ENCODE measurements at places on chromosomes 13 and 19.

- DNase-seq = no peak
Observed at GRCh38 chr13:94557684-94558235, 38.2 kb downstream of the TGDS start.

DNA sequence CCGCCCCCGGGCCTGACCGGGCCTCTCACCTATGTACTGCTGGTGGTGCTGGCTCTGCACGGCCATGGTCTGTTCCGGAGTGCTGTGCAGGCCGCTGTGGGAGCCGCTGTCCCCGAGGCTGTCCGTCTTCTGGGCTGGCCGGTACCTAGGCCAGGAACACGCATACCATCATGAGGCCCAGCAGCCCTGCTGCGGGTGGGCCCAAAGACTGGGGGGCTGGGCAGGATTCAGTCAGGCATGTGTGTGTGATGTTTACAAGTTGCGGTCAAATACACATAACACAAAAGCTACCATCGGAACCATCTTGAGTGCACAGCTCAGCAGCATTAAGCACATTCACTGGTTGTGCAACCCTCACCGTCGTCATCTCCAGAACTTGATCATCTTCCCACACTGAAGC, 32.2 kb upstream of the RANBP3 start:
- no peak for DNase-seq

DNA sequence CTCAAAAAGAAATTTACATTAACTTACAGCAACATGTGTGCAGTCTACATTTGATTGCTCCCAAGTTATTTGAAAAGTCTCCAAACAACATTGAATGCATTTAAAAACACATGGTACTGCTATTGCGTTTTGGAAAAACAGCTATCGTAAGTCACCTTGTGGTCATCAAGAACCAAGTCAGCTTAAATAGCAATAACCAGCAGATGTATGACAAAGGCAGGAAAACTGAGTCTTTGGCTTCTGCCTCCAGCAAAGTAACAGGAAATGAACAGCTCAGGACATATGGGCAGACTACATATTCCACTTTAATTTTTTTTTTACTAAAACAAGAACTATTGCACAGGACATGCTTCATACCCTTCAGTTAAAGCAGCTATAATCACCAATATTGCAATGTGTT, 580.6 kb upstream of the SPRY2 start:
- DNase-seq = no peak

- peak; percentile 93 for DNase-seq
Observed at GRCh38 chr19:51366389-51367254, 434 bp upstream of the ETFB start.

GRCh38 chr13:25300861-25301346, 521 bp upstream of the NUP58 start:
- DNase-seq = no peak

GRCh38 chr13:111066544-111066943, 48.6 kb upstream of the ARHGEF7 start:
- no peak for DNase-seq

DNA sequence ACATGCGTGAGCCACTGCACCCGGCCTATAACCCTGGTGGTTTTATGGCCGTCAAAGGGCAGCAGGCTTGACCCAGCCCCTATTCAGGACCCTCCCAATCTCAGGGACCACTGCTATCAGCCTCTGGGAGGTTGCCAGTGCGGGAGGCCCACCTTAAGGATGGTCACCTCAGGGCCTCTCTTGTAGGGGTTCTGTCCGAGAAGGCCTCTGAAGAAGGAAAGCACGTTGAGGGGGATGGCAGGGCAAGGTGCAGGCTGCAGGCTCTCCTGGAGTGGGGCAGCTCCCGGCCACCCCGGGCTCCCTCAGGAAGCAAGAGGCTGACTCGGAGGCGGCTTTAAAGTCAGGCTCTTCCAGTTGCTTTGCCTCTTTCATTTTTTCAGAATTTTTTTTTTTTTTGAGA, 6.0 kb upstream of the GRTP1 start:
- no peak for DNase-seq

DNA sequence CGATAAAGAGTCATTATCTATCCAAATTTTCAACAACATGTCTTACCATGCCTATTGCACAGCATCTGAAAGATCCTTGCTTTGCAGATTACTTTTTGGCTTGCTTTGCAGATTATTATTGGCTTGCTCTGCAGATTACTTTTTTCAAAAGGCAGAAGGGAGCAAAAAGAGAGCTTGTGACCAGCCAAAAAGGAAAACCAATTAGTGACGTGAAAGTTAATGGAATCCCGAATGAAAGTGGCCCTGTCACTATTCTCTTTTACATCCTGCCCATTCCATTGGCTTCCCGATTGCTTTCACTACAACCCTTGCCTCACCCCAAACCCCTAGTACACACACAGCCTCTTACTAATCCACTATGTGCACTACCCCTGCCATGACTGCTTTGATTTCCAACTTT, 81.3 kb downstream of the LHFPL6 start:
- no peak for DNase-seq

DNA sequence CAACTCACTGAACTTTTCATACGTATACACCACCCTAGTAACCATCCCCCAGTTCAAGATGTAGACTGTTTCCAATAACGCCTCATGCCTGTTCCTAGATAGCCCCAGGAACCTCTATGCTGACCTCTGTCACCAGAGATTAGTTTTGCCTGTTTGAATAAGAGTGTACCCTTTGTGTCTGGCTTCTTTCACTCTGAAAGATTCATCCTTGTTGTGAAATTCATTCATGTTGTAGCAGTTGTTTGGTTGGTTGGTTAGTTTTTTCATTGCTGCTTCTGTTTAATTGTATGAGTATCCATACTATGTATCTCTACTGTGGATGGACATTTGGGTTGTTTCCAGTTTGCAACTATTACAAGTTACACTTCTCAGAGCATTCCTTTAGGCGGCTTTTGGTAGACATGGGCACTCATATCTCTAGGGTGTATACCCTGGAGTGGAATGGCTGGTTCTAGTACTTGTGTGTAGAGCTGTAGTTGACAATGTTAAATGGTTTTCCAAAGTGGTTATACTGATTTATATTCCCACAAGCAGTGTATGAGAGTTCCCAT, 1.6 kb downstream of the RNASEH2B start:
- DNase-seq = no peak

DNA sequence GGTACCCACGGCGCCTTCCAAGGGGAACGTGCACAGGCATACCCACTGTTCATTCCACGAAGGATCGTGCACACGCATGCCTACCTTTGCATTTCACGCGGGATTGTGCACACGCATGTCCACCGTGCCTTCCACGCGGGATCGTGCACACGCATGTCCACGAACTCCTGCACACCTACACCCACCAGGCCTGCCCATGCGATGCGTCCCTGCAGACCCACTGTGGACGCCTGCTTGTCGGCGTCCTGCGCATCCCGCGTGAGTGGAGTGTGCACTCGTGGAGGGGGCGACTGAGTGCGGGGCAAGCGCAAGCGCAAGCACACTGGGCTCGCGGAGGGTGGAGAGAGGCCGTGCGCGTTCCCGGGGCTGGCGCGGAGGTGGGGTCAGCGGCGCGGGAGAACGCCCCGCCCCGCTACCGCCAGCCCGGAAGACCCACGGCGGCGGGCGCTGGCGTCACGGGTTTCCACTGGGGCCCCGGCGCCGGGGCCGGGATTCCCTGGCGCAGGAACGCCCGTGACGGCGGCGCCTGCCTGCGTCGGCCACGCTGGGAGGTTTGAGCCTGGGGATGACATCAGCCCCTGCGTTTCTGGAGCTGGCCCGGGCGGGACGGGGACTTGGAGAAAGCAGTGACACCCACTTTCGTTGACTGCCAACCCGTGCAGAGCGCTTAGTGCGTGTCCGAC, 18.7 kb downstream of the GADD45B start:
- DNase-seq = peak; percentile 36

GRCh38 chr13:100392709-100393630, 195.6 kb downstream of the GGACT start:
- DNase-seq = peak; percentile 47

DNA sequence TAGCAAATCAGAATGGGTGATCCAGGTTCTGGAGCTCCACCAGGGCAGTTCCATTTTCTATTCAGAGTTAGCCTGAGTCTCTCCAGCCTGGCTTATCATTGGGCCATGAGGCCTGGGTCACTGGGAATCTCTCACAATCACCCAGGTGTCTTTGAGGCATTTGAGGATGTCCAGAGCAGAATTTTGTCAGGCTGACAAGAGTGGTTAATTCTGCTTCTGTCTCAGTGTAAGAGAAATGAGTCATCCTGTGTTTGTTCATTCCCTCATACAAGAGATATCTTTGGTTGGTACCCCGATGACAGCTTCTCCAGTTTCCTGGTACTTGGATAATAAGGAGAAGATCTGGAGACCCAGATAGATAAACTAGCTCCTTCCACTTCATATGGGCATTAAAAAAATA, 10.4 kb downstream of the ZNF93 start:
- no peak for DNase-seq

GRCh38 chr19:29745253-29745652, 30.2 kb upstream of the C19orf12 start:
- no peak for DNase-seq

DNA sequence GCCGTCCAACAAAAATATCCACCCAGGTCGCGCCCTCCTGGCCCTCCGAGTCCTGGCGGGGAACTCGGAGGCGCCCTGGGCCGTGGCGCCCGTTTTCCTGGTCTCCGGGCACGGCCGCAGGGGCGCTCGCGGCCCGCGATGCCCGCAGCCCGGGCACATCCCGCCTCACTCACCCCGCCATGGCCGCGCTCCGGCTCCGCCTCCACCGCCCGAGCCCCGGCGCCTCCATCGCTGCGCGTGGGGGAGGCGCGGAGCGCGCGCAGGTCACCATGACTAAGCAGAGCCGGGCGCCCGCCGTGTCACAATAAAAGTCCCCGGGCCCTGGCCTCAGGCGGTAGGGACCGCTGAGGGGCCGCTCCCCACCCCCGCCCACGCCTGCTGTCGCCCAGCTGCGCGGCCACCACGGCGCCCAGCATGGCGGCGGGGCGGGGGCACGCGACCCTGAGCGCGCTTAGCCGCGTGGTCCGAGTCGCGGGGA, 593 bp downstream of the KEAP1 start:
- DNase-seq = peak; percentile 92

- DNase-seq = no peak
Observed at GRCh38 chr19:32652894-32653598, 21.9 kb downstream of the ANKRD27 start.

- no peak for DNase-seq
Observed at GRCh38 chr13:67769987-67770341, 539.8 kb upstream of the PCDH9 start.

GRCh38 chr19:38395381-38396114, 7.1 kb downstream of the SPRED3 start:
- DNase-seq = peak; percentile 49

- no peak for DNase-seq
Observed at GRCh38 chr13:37539976-37540605, 58.5 kb downstream of the POSTN start.

GRCh38 chr13:98175823-98176222, 1.2 kb downstream of the RNF113B start:
- no peak for DNase-seq

DNA sequence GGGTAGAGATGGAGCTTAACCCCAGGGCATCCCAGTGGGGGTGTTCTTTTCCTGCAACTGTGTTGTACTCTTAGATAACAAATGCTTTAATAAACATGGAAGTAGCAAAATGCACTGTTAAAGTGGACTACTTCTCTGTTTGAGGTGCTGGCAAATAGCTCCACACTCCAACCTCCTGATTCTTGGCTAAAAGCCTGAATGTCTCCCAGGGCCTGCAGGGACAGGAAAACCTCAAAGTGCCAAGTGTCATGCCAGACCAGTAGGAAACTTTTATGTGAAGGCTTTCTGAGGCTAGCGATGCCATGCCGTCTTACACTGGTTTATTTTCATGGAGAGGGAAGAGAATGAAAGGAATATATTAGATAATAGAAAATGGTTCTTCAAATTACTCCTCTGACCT, 6.8 kb downstream of the FREM2 start:
- DNase-seq = no peak
